ENCODE measurements at places on chromosomes 5 and 9. TPM values are rescaled to one million over a fixed set of nuclear protein-coding genes. Genes with fewer than 3 reads are reported as not detected.

GRCh38 chr5:3619579-3619978 is 23.9 kb downstream of the IRX1 start:
- no peak overlapping the region for H3K4me3 ChIP-seq
- H3K27ac ChIP-seq, result no peak overlapping the region
- no peaks in the 10 kb centered on the region for H3K4me1 ChIP-seq
- DNase-seq, result no peak
- no peaks in the 10 kb centered on the region for H3K36me3 ChIP-seq

Gene SLIT3
- total RNA-seq, result 0.14 TPM

DNA sequence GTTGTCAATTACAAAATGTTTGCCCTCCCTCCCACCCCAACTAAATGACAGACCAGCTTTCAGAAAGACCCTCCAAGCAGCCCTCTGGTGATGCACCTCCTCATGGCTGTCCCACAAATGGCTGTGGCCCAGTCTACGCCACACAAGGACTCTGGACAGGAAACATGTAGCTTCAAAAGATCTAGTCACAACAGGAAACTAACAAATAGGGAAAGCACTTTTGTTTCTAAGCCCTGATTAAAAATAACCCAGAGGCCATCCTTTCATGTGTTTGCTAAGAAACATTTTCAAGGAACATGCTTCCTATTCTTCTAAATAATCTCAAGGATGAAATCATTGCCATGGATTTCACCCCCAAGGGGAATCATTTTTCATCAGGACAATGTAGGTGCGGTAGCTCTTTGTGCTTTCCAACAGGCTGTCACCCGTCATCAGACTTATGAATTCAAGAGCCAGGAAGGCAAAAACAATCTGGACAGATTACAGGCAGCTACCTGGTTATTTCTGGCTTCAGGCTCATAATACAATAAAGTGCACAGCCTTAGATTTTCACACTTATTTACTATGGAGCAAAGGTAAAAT is 20.1 kb downstream of the PCSK1 start:
- H3K36me3 ChIP-seq, result no peaks in the 10 kb centered on the region
- no peaks in the 10 kb centered on the region for H3K4me1 ChIP-seq
- H3K27ac ChIP-seq, result no peak overlapping the region
- no peak for DNase-seq

Gene LCN15
- not detected for total RNA-seq

GRCh38 chr9:126829035-126829434 is 24.2 kb downstream of the ZBTB43 start:
- no peak overlapping the region for H3K4me3 ChIP-seq
- H3K4me1 ChIP-seq, result peaks cover 26% of the 10 kb centered on the region
- no peak for DNase-seq
- H3K27ac ChIP-seq, result no peak overlapping the region

Gene PCDHA2
- total RNA-seq, result not detected

GRCh38 chr9:128634651-128635262 is 21.9 kb downstream of the DYNC2I2 start:
- H3K27ac ChIP-seq, result no peak overlapping the region
- H3K4me3 ChIP-seq, result no peak overlapping the region
- no peaks in the 10 kb centered on the region for H3K4me1 ChIP-seq
- H3K36me3 ChIP-seq, result peaks cover 6% of the 10 kb centered on the region

- no peaks in the 10 kb centered on the region for H3K36me3 ChIP-seq
- no peak for DNase-seq
- H3K27ac ChIP-seq, result no peak overlapping the region
- H3K4me1 ChIP-seq, result peaks cover 10% of the 10 kb centered on the region
- H3K4me3 ChIP-seq, result no peak overlapping the region
Measured at GRCh38 chr5:136076067-136076466, 47.3 kb downstream of the TGFBI start.

Gene SPATA31A6
- total RNA-seq, result not detected

DNA sequence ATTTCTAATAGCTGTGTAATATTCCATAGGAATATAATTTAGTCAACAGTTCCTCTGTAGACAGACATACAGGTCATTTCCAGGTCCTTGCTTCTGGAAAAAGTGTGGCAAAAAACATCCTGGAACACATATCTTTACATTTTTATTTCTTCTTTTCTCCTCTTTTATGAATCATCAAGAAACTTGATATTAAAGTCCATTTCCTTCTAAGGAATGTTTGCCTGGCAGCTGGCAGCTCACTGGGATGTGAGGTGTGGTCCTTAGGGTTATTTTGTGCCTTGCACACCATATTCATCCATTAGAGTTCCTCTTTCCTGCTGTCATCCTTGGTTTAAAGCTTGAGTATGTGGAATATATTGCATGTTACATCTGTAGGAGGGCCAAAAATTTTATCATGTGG is 122.0 kb downstream of the GALNT10 start:
- DNase-seq, result no peak
- no peak overlapping the region for H3K4me3 ChIP-seq
- no peaks in the 10 kb centered on the region for H3K27me3 ChIP-seq
- H3K27ac ChIP-seq, result no peak overlapping the region
- H3K4me1 ChIP-seq, result peaks cover 32% of the 10 kb centered on the region
